ENCODE measurements at places on chromosomes 11 and 22. TPM values are rescaled to one million over a fixed set of nuclear protein-coding genes. Genes with fewer than 3 reads are reported as not detected.

SCN3B gene
- not detected for total RNA-seq

DNA sequence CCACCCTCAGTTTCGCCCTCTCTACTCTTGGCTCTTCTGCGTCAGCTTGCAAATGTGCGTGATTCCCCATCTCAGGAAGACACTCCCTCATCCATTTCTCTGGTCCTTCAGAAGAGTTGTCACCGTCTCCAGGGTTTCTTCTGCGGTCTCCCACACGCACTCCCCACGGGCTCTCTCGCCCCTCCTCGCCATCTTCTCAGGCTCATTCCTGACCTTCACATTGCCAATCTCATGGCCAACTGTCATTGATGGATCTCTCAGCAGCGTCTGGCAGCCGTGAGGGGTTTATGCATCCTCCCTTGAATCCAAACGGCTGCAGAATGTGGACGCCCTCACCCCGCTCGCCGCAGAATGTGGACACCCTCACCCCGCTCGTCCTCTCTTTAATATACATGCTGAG is 10.5 kb downstream of the SYNGR1 start:
- DNase-seq, result no peak
- peaks cover 32% of the 10 kb centered on the region for H3K4me1 ChIP-seq
- H3K4me3 ChIP-seq, result no peak overlapping the region
- H3K27me3 ChIP-seq, result no peaks in the 10 kb centered on the region

DNA sequence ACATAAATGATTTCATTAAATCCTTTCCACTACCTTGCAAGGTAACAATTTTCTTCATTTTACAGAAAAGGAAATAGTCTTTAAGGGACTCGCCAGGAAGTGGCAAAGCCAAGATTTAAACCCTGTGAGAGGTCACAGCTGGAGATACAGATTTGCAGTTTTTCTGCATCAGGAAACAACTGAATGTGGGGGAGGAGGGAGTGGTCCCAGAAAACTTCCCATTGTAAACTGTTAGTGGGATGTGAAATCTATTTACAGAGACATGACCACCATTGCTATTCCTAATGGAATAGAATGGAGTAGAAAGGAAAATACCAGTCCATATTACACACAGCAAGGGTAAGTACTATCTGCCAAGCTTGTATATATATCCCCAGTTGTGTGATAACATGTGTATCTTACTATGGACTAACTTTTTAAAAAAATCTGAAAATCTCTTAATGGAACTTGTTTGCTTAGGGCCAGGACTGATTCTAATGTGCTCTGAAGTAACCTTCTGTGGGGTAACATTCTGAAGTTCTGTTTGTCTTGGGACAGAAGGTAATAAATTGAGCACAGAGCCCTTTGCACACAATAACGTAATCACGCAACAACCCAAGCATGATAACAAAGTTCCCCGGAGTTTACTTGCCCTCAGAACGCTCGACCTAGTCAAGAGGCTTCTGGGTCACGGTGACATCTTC is 10.9 kb upstream of the TSKU start:
- no peak overlapping the region for H3K4me3 ChIP-seq
- H3K4me1 ChIP-seq, result no peaks in the 10 kb centered on the region
- H3K27me3 ChIP-seq, result no peaks in the 10 kb centered on the region

OR51B5 gene
- not detected for total RNA-seq

- H3K27ac ChIP-seq, result no peak overlapping the region
- DNase-seq, result no peak
- no peak overlapping the region for H3K4me3 ChIP-seq
Measured at GRCh38 chr11:35316161-35316560, 103.2 kb downstream of the SLC1A2 start.

DNA sequence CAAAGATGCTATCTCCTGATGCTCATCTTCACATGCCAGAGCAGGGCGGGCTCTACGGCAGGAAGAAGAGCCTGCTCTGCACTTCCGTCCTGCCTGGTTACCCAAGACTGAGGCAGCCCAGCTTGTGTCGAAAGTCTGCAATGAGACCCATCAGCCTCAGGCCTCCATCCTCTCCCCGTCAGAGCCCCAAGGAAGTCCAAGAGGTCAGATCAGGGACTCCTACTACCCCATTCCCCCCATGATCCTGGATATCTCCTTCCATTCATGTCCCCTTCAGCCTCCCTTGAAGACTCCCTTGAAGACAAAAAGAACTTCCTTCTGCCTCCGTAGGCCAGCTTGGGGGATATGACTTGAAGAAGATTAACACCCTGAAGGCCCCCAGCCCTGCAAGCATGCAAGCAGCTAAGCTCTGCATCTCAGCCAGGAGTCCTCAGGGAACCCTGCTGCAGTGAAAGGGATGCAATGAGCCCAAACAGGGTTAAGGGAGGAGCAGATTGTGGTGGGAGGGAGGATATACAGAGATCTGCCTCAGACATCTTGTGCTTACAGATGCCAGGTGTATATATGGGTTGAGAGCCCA is 85.6 kb downstream of the TRIM29 start:
- H3K4me1 ChIP-seq, result no peaks in the 10 kb centered on the region
- no peaks in the 10 kb centered on the region for H3K27me3 ChIP-seq
- no peak for DNase-seq
- H3K4me3 ChIP-seq, result no peak overlapping the region
- no peak overlapping the region for H3K27ac ChIP-seq

DNA sequence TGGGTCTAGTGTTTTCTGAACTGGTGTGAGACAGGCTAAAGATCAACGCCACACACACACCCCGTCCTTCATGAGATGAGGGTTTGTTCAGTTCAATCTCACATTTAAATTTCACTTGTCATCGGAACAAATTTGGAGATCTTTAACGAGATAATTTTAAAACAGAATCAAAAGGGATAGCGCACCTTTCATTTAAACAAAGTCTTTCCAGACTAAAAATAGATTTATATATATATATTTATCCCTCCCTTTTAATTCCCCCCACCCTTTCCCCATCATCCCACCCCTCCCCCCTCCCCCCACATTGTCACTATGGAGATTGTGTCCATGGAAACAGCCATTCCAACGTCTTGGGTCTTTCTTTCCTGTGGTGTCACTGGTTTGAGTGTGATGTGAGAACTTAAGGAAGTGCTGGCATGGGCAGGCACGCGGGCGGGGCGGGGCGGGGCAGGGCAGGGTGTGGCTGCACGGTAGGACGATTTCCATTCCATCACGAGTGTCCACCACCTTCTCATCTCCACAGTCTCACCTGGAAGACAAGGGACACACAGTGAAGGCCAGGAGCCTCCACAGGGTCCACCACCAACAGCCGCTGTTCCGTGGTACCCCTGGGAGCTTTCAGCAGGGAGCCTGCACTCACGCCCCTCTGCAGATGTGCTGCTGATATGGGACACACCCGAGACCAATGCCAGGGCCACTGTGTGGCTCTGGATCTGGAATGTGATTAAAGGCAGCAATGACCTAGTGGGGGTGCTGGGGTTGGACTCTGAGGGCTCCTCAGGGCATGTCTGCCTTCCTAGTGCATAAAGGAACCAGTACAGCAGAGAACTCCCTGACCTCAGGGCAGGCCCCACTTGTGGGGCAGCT is 30.5 kb upstream of the CYP2D6 start:
- no peak overlapping the region for H3K4me3 ChIP-seq
- H3K27ac ChIP-seq, result no peak overlapping the region
- peaks cover 4% of the 10 kb centered on the region for H3K36me3 ChIP-seq
- no peaks in the 10 kb centered on the region for H3K4me1 ChIP-seq

ANO9 gene
- 1.4 TPM for total RNA-seq

CACNA1I gene
- total RNA-seq, result not detected

DNA sequence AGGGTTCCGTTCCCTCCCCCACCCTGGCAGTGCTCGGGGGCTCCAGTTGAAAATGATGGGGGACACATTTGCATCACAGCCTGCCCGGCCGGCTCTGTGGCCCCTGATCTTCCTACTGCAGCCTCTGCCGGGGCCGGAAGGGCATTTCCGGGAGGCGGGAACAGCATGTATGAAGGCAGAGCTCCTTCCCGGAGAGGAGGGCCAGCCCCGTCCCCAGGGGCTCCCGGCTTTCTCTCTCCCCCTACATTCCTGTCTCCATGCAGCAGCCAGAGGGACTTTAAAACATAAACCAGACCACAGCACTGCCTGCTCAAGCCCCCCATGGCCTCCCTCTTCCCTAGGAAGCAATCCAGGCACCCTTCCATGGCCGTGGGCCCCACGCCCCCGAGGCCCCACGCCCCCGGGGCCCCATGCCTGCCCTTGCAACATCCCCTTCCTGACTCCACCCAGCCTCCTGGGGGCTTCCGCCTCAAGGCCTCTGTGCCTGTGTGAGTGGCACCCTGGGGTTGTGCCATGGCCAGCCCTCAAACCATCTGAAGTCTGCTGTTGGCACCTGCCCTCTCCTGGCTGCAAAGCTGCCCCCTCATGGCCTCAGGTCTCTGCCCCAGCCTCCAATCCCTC is 73.1 kb downstream of the CDKN1C start:
- no peak overlapping the region for H3K4me3 ChIP-seq
- H3K36me3 ChIP-seq, result no peaks in the 10 kb centered on the region
- H3K4me1 ChIP-seq, result no peaks in the 10 kb centered on the region
- H3K27me3 ChIP-seq, result no peaks in the 10 kb centered on the region
- H3K27ac ChIP-seq, result no peak overlapping the region
- no peak for DNase-seq

GRCh38 chr11:126186025-126186698 is 25.3 kb downstream of the RPUSD4 start:
- peaks cover 23% of the 10 kb centered on the region for H3K4me1 ChIP-seq
- no peak overlapping the region for H3K27ac ChIP-seq
- no peak for DNase-seq
- no peaks in the 10 kb centered on the region for H3K27me3 ChIP-seq
- H3K4me3 ChIP-seq, result no peak overlapping the region

GRCh38 chr22:23696326-23696851 is 5.6 kb downstream of the RGL4 start:
- DNase-seq, result peak; percentile 95
- H3K27me3 ChIP-seq, result no peaks in the 10 kb centered on the region
- H3K4me1 ChIP-seq, result peaks cover 84% of the 10 kb centered on the region
- peak overlapping the region; percentile 98 for H3K27ac ChIP-seq
- H3K36me3 ChIP-seq, result peaks cover 54% of the 10 kb centered on the region
- peak overlapping the region; percentile 68 for H3K4me3 ChIP-seq

GRCh38 chr11:27200779-27201453 is 160.3 kb downstream of the BBOX1 start:
- no peak overlapping the region for H3K27ac ChIP-seq
- no peaks in the 10 kb centered on the region for H3K36me3 ChIP-seq
- no peaks in the 10 kb centered on the region for H3K27me3 ChIP-seq
- no peaks in the 10 kb centered on the region for H3K4me1 ChIP-seq
- DNase-seq, result no peak
- no peak overlapping the region for H3K4me3 ChIP-seq

DNA sequence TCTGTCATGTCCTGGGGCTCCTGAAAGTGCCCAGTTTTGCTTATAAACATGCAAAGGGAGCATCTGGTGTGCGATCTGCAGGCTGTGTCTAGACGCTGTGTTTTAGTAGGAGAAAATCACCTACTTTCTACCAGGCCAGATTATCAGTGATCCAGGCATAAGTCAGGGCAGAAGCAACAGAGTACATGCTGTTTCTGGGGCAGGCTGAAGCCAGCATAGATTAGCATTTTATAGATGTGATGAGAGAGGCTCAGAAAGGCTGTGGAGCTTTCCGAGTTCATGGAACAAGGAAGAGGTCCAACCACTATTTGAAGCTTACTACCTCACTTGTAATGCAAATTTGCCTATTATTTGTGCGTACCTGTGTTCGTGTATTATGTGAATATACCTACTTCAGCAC is 1208.4 kb upstream of the TENM4 start:
- no peak overlapping the region for H3K4me3 ChIP-seq
- H3K27ac ChIP-seq, result no peak overlapping the region
- DNase-seq, result no peak

DNA sequence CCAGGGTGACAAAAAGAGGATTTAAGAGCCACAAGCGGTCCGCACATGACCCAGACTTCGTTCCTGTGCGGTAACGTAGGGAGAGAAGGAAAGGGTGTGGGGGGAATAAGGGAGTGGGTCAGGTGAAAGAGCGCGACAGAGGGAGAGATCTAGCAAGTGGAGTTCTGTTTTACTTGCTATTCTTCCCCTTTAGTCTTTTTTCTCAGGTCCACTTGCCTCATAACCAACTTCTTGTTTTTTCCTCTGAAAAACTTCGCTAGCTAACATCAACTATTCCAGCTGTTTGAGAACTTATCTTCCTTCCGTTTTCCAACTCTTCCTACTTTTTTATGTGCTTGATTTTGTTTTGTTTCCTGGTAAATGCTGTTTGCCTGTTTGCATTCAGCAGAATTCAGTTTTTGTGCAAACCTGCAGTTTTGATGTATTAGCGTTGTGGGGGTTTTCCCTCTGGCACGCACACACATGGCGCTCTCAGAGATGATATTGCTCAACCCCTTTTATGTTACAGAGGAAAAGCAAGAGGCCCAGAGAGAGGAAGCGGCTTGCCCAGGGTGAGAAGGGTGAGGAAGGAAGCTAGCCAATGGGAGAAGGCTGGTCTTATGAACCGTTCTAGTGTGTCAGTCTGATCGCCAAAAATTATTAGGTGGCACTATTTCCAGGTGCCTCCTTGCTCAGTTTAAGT is 592 bp upstream of the CTSC start:
- H3K4me3 ChIP-seq, result peak overlapping the region; percentile 91
- peaks cover 28% of the 10 kb centered on the region for H3K36me3 ChIP-seq
- H3K27me3 ChIP-seq, result no peaks in the 10 kb centered on the region
- peaks cover 49% of the 10 kb centered on the region for H3K4me1 ChIP-seq
- DNase-seq, result peak; percentile 95
- H3K27ac ChIP-seq, result peak overlapping the region; percentile 78

TSGA10IP gene
- total RNA-seq, result not detected

VSTM5 gene
- total RNA-seq, result not detected

GRCh38 chr11:95156916-95157541 is 67.4 kb downstream of the ENDOD1 start:
- H3K4me3 ChIP-seq, result no peak overlapping the region
- no peak for DNase-seq
- no peak overlapping the region for H3K27ac ChIP-seq
- H3K4me1 ChIP-seq, result peaks cover 19% of the 10 kb centered on the region

- DNase-seq, result peak; percentile 63
- H3K27ac ChIP-seq, result no peak overlapping the region
- H3K36me3 ChIP-seq, result no peaks in the 10 kb centered on the region
- H3K4me1 ChIP-seq, result no peaks in the 10 kb centered on the region
- no peak overlapping the region for H3K4me3 ChIP-seq
- no peaks in the 10 kb centered on the region for H3K27me3 ChIP-seq
Measured at GRCh38 chr11:131504199-131504949, 134.0 kb downstream of the NTM start.

PARVG gene
- 6.3 TPM for total RNA-seq

GRCh38 chr11:117217141-117218084 is 14.5 kb downstream of the PCSK7 start:
- no peak overlapping the region for H3K27ac ChIP-seq
- H3K36me3 ChIP-seq, result no peaks in the 10 kb centered on the region
- H3K4me3 ChIP-seq, result no peak overlapping the region

DNA sequence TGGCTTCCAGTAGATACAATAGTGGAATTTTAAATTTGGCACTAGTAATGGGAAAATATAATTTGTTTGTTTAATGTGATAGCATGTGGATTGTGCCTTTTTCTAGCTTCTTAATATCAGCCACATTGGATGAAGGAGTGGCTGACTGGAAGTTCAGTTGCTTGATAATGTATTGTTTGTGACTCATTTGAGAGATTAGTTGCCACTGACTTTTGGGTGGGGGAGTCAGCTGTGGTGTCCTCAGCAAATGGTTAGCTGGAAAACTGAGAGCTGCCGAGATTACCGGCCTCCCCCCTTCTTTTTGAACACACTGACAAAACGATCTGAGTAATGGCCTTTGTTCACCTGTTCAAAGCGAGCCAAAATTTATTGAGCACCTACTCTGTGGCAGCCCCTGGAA is 5.5 kb downstream of the JAM3 start:
- no peaks in the 10 kb centered on the region for H3K27me3 ChIP-seq
- H3K36me3 ChIP-seq, result no peaks in the 10 kb centered on the region
- peaks cover 41% of the 10 kb centered on the region for H3K4me1 ChIP-seq
- H3K27ac ChIP-seq, result no peak overlapping the region
- no peak overlapping the region for H3K4me3 ChIP-seq
- no peak for DNase-seq

DENND6B gene
- total RNA-seq, result 2.7 TPM
